Activated T-cell treated with anti-CD3 and anti-CD28 coated beads for 4 hours (primary cell): ENCODE measurements at places on chromosomes 13 and 19.

GRCh38 chr19:2315818-2316353 lies 7.9 kb upstream of the LINGO3 start:
- DNase-seq = no peak

DNA sequence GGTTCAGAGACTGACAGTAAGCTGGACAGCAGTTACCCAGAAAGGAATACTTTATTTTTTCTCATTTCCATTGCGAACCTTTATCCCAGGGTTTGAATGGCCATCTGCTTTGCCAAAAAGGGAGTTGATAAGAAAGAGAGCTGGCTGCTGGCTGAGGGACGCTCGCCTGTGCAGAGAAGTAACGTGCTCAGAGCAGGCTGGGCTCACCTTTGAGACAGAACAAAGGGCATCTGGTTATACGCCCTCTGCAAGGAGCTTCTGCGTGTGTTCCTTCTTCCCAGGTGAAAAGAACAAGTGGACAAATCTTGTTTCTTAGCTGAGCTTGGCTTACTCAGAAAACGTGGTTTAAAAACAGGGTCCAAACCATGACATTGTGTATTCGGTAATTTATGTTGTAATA lies 47.4 kb downstream of the EFNB2 start:
- DNase-seq = no peak

DNA sequence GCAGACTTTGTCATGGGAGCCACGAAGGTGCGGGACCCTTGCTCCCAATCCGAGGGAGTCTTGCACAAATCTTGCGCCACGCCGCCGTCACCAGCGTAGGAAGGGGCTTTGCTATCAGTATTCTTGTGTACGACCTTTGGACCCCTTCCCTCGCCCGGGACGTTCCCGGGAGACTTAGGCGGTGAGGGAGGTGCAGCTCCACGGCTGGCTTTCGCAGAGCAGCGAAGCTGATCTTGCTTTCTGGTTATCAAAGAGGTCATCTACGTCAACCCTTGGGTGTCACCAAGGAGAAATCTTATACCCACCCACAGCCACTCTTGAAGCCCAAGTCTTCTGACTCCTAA lies 583 bp downstream of the TECR start:
- DNase-seq = no peak

DNA sequence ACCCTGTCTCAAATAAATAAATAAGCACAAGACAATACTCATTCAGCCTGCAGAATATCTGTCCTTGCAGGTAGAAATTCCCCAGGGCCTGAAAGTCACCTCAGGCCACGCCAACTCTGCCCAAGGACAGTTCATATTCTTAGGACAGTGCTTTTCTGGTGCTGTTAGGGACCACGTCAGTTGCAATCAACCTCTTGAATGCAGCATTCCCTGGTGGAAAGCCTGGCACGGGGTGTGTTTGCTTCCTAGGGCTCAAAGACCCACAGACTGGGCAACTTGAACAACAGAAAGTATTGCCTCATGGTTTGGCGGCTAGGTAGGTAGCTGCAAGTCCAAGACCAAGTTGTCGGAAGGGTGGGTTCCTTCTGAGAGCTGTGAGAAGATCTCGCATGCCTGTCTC lies 160.3 kb downstream of the KCTD15 start:
- no peak for DNase-seq

DNA sequence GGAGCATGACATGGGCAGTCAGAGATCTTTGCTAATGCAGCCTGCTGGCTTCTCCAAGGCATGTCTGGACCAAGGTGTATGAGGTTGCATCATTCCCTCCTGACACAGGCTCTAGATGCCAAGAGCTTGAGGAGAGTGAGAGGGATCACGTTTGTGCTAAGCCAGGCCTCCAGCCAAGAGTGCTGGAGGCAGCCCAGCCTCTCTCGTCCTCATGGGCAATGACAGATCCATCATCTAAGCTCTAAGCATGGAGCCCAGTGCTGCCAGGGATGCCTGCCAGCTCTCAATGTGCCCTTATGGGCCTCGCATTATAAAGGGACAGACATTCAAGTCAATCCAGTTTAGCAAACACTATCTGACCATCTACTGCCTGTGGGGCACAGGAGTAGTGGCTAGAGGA lies 136.3 kb upstream of the VSTM2B start:
- no peak for DNase-seq

- DNase-seq = no peak
Measured at GRCh38 chr13:28140433-28141125, 2.2 kb downstream of the PAN3 start.

DNA sequence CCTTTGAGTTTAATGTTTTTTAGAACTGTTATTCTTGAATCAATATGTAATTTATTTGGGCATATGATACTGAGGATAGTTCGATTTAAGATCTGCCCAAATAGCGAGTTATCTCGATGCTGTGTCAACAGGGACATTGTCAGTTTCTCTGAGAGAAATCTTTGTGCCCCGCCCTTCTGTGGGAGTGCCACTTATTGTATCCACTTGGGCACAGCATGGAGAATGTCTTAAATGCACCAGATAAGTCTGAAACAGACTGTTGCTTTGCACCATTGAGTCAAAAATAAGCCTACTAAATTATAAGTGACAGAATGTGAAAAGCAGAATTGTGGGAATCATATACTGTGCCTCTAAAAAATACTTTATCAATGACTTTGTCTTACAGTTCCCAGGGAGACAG lies 45.6 kb downstream of the RNASEH2B start:
- no peak for DNase-seq

DNA sequence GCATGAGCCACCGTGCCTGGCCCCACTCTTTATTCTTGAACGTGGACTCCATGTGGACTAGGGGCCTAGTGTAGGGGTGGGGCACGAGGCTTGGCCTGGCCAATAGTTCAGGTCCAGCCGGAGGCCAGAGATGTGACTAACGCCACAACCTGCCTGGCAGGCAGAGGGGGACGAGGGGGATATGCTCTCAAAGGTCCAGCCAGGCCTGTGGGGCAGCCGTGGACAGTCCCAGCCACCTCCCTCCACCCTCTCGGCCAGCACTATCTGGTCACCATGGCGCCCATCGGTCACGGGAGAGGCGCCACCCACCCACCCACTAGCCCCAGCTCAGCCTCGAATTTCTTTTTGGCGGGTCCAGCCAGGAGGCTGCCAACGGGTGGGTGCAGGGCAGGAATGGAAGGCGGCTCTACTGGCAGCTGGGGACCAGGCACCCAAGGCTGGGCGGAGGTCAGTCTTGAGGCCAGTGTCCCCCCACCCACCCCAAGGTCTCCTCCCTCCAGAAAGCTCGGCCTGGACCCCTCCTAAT lies 2.2 kb upstream of the CERS1 start:
- DNase-seq = no peak

GRCh38 chr19:46892252-46893179 lies 31.7 kb downstream of the ARHGAP35 start:
- DNase-seq = no peak

DNA sequence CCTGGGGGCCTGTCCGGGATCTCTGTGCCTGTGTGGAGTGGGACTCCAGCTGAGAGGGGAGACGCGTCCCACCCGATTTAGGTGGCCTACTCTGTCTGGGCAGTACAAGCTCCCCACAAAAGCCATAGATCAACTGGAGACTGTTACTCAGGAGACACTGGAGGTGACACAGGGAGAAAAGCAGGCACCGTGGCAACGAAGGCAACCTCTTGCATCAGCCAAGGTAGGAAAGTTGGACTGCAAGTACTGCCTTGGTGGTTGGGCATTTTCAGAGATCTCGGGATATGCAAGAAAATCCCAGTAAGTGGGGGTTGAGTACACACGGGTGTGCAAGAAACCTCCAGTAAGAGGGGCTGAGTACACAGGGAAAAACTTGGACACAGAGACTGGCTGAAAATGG lies 1060.0 kb upstream of the MIR17HG start:
- DNase-seq = no peak

DNA sequence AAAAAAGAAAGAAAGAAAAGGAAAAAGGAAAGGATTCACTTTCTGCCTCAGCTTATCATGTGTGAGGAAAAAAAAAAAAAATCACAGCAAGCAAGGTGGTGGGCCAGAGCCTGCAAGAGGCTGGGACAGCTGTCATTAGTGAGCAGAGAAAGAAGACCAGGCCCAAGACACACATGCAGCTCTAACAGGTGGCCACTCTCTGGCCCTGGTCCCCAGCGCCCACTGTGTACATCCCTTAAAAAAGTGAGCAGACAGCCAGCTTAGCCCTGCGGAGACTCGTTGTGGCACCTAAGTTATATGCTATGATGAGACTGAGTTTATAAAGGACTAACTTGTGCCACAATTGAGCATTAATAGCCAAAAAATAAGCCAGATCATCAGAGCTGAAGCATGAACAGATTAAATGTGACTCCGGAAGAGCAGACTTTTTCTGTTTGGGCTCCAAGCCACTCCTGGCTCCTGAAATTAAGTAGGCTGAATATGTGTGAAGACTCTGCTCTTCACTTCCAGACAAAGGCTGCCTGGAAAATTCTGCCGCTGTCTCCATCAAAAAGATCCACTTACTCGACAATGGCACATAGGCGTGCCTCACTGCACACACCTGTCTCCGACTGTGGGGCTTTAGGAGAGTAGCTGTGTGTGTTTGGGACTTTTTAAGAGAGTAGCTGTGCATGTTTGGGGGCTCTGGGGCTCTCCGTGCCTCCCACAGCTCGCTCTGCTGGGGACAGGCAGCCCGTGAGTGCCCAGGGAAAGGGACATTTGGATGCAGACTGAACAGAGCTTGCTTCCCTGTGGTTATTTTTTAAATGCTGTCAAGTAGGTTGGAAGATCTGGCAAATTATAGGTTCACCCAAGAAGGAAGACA lies 55.0 kb downstream of the LATS2 start:
- DNase-seq = no peak

DNA sequence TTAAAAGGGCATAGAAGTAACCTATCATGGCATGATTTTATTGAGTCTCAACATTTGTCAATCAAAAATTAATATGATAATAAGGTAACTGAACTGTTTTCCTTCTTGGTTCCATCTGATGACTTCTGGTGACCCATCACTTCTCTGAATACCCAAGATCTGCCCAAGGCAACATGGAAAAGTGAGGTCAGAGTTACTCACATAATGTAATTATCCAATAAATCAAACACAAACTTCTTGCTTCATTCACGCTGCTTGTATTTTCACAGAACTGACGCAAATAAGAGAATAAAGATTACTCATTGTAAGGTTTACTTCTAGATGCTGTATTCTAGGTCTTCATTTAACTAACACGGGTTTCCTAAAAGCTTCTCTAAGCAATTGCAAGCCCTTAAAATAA lies 361.6 kb downstream of the RBM26 start:
- no peak for DNase-seq

DNA sequence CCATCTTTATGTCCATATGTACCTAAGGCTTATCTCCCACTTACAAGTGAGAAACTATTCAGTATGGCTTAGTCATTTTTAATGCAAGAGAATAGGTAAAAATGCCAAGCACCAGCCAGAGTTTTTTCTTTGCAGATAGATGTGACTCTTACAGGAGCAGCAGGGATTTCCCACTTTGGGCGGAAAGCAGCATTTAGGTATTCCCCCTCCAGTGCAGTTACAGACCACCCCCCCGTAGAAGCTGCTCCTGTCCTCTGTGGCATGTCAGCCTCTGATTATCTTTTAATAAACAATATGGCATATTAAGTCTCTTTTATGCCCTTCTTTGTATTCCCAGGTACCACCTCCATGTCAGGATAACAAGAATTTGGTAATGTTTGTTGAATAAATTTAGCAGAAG lies 24.7 kb upstream of the USPL1 start:
- DNase-seq = no peak

DNA sequence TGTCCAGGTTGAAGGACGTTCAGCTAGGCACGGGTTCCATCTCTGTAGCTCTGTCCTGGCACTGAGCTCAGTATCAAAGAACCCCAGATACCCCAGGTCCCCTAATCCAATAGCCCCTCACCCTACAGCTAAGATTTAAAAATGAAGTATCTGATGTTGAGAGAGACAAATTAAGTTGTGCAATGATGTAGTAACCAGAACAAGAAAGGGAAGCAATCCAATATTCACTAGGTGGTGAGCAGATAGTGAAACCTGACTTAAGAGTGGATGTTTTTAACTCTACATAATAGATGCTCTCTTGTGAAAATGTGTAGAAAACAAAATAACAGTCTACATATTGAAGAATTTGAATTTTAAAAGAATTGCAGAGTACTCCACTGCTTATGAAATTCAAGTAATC lies 1.8 kb downstream of the ACOD1 start:
- DNase-seq = no peak

GRCh38 chr13:47463002-47463401 lies 538.1 kb downstream of the SUCLA2 start:
- no peak for DNase-seq

DNA sequence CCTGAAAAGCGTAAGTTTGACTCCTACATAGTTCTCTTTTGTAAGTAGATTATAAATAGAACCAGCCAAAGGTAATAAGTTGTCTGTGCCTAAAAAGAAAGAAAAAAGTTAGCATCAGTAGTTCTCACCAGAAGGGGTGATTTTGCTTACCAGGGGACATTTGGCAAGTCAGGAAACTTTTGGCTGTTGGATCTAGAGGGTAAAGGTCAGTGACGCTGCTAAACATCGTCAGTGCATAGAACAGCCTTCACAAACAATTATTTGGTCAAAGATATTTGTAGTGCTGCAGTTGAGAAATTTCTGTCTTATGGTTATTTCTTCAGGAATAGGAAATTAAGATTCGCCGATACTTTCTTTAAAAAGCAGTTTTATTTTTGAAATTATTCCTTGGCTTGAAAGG lies 2.0 kb downstream of the USPL1 start:
- DNase-seq = no peak

GRCh38 chr19:47729799-47730520 lies 15.4 kb upstream of the NOP53 start:
- DNase-seq = no peak

DNA sequence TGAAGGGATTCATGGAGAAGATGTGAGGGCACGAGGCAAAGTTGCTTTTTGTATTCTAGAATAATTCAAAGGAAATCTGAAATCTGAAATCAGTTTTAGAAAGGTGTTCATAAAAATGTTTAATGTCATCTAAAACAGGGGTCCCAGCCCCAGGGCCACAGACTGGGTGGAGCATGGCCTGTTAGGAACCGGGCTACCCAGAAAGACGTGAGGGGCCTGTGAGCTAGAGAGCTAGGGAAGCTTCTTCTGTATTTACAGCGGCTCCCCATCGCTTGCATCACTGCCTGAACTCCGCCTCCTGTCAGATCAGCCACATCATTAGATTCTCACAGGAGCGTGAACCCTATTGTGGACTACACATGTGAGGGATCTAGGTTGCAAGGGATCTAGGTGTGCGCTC lies 151.2 kb downstream of the USP12 start:
- DNase-seq = no peak

DNA sequence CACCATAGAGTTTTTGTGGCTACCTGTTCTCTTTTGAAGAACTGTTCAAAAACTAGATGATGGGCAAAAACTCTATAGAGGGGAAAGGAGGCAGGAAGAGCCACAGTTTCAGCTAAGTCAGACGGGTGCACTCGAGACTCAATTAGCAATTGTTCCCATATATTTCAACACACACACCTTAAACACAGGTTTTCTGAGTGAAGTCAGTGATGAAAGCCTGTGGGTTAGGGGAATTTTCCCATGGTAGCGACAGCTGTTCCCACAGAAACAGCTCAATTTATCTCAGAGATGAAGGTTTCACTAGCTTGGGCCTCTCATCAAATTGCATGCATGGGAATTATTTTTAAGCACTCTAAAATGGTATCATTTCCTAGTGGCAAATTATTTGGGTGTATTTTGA lies 143.4 kb downstream of the ZIC5 start:
- DNase-seq = no peak
